ENCODE measurements at places on chromosomes 2 and 18. TPM values are rescaled to one million over a fixed set of nuclear protein-coding genes. Genes with fewer than 3 reads are reported as not detected.

Gene GORASP2
- total RNA-seq: 84.4 TPM

Gene ANKRD29
- total RNA-seq: 0.20 TPM

Gene GREB1L
- total RNA-seq: not detected

Gene MEIS1
- total RNA-seq: not detected

Gene GPR45
- total RNA-seq: not detected

Gene TRAPPC8
- total RNA-seq: 40.6 TPM

Gene PHLPP1
- total RNA-seq: 8.1 TPM

Gene CCDC68
- not detected for total RNA-seq

Gene SERPINB10
- not detected for total RNA-seq

Gene LINC00305
- not detected for total RNA-seq

Gene TTC39C
- total RNA-seq: 64.6 TPM

Gene CCDC150
- 16.6 TPM for total RNA-seq

Gene CIB4
- not detected for total RNA-seq

Gene MAPK4
- not detected for total RNA-seq
